ENCODE measurements at places on chromosomes 6 and 20.

GRCh38 chr6:142242269-142242668, 59.5 kb upstream of the ADGRG6 start:
- no peak for DNase-seq

DNA sequence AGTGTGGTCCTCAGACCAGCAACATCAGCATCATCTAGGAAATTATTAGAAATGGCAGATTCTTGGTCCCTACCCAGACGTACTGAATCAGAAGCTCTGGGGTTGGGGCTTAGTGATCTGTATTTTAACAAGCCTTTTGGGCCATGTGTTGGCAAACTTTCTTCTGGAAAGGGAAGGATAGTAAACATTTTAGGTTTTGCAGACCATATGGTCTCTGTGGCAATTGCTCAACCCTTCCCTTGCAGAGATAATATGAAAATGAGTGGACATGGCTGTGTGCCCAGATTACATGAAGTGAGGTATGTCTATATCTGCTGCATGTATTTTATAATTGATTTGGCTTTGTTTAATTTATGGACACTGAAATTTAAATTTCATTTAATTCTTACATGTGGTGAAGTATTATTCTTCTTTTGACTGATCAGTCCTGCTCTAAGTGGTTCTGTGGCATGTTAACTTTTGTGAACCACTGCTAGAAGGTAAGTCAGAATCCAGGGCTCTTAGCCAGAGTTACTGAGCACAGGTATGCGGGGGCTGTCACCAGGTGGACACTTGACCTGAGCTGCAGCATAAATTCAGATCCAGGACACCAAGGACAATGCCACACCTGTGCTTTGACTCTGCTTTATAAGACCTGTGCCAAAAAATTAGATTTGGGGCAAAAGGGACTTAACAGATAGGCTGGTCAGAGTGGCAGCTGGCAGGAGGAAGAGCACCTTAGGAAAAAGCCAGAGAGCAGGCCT, 43.2 kb downstream of the LY86 start:
- DNase-seq, result no peak

GRCh38 chr20:12383821-12384220, 466.1 kb downstream of the BTBD3 start:
- no peak for DNase-seq

- DNase-seq, result no peak
Measured at GRCh38 chr6:87588756-87589407, 905 bp downstream of the RARS2 start.

DNA sequence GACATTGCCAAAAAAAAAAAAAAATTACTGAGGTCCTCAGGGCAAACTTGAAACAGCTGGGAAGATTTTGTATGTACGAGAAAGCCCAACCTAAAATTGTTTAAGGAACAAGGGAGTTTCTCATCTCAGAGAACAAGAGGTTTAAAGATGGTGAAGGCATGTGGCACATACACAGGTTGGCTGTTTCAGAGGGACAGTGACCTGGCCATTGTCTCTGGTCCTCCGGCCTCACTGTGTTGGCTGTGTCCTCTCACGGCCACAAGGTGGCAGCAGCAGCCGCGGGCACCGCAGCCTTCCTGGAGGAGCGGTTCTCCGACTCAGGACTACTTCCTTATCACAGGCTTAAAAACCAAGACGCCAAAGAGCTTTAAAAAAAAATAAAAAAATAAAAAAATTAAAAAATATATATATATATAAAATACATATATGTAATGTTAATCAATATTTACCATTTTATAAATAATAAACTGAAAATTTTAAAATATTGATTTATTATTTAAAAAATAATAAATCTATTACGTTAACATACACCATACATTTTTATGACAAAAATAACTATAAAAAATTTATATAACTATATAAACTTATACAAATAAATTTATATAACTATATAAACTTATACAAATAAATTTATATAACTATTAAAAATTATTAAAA, 52.8 kb downstream of the GTF2H5 start:
- DNase-seq, result peak; percentile 3
